ENCODE measurements at places on chromosomes 16 and 17.

DNA sequence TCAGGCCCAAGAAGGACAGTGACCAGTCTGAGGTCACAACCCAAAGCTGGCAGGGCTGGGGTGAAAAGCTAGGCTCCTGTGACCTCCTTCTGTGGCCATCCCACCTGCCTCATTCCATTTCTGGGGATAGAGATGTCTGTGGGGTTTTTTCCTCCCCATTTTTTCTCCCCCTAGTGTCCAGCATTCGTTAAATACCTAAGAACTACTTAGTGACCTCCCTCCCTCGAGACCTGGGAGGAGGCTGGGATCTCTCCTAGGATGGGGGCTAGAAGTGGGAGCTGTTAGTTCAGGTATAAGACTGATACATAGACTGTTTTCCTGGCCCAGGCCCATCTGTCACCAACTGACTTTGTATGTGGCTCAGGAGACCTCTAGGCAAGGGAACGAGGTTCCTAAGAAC lies 20.5 kb upstream of the STAC2 start:
- no peak for DNase-seq

GRCh38 chr16:67543036-67543435 lies 14.4 kb downstream of the RIPOR1 start:
- DNase-seq = no peak

DNA sequence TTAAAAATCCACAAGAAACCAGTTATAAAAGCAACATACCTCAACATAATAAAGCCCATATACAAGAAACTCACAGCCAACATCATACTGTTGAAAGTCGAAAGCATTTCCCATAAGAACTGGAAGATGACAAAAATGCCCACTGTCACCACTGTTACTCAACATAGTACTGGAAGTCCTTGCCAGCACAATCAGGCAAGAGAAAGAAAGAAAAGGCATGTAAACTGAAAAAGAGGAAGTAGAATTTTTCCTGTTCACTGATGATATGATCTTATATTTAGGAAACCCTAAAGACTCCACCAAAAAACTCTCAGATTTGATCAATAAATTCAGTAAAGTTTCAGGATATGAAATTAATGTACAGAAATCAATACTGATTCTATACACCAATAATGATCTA lies 45.1 kb downstream of the AHSP start:
- DNase-seq = no peak

- no peak for DNase-seq
Measured at GRCh38 chr16:80233097-80233835, 307.5 kb upstream of the DYNLRB2 start.
